ENCODE measurements at places on chromosomes 1 and 21. TPM values are rescaled to one million over a fixed set of nuclear protein-coding genes. Genes with fewer than 3 reads are reported as not detected.

Gene LENEP
- total RNA-seq = not detected

Gene LIPI
- total RNA-seq = not detected

Gene CFAP74
- not detected for total RNA-seq

Gene GPR52
- not detected for total RNA-seq

Gene MYOC
- not detected for total RNA-seq

Gene SPRR5
- not detected for total RNA-seq

Gene SHE
- total RNA-seq = 0.02 TPM

Gene CAPN9
- not detected for total RNA-seq

Gene CYB5RL
- total RNA-seq = 3.1 TPM

Gene CAPZA1
- total RNA-seq = 62.6 TPM

Gene SSU72
- 113 TPM for total RNA-seq

Gene CELA2A
- total RNA-seq = not detected

Gene RIPPLY3
- 0.56 TPM for total RNA-seq

Gene LCE1D
- not detected for total RNA-seq

Gene ARMH1
- total RNA-seq = 0.55 TPM

Gene CAPZB
- total RNA-seq = 228 TPM

Gene DFFB
- 2.8 TPM for total RNA-seq

Gene OR2T11
- not detected for total RNA-seq

Gene PEA15
- 210 TPM for total RNA-seq

Gene PTGFR
- total RNA-seq = not detected

Gene NTRK1
- 0.11 TPM for total RNA-seq
